ENCODE measurements at places on chromosomes 5 and 9.

DNA sequence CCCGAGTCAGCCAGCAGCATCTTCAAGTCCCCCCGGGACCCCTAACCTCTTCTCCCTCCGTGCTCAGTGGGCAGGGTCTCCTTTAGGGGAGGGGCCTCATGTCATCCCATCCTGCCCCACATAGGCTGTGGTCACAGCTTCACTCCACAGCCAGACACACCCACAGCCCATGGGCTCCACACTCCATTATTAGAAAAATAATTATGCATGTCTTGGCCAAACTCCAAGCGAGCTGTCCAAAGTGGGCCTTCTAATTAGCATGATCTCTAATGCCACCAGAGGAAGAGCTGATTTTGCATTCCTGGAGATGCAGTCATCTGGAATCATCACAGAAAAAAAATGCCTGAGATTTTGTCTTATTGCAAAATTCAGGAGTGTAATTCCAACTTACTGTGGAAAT is 418.2 kb downstream of the IRX2 start:
- no peak for DNase-seq

DNA sequence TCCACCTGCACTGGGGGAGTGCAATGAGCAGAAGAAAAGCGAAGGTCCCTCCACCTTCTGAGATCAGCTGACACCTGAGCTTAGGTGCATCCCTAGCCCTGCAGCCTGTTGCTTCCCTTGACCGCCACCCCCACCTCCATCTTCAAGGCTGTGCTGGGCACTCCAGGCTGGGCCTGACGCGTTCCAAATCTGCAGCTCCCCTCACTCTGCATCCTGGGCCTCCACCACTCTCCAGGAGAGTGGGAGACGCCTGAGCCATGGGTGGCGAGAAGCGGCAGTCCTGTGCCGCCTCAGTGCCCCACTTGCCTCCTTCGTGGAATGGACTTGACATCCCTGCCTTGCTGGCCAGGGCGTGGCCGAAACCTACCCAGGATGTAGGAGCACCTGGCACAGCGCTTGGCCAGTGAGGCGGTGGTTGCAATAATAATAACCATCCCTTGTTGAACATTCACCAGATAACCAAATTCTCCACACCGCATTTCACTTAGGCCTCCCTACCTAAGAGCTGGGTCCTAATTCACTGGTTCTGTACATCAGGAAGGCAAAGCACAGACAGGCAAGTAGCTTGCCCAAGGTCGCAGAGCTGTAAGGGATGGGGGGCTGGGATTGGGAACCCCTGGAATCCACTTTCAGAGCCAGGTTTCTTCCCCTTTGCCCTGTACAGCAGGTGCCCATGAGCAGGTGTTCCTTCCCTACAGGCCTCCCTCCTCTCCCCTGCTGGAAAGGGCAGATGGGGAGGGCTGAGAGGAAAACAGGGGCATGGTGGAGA is 11.7 kb downstream of the B4GALT7 start:
- no peak for DNase-seq

DNA sequence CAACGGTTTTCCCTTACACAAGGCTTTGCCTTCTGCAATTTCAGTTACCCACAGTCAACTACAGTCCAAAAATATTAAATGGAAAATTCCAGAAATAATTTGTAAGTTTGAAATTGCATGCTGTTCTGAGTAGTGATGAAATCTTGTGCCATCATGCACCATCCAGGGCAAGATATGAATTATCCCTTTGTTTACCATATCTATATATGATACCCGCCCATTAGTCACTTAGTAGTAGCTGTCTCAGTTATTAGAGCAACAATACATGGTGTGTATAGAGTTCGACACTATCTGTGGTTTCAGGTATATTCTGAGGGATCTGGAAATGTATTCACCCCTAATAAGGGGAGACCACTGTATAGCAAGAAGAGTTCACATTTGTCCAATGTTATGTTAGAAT is 29.4 kb downstream of the ERBIN start:
- no peak for DNase-seq

DNA sequence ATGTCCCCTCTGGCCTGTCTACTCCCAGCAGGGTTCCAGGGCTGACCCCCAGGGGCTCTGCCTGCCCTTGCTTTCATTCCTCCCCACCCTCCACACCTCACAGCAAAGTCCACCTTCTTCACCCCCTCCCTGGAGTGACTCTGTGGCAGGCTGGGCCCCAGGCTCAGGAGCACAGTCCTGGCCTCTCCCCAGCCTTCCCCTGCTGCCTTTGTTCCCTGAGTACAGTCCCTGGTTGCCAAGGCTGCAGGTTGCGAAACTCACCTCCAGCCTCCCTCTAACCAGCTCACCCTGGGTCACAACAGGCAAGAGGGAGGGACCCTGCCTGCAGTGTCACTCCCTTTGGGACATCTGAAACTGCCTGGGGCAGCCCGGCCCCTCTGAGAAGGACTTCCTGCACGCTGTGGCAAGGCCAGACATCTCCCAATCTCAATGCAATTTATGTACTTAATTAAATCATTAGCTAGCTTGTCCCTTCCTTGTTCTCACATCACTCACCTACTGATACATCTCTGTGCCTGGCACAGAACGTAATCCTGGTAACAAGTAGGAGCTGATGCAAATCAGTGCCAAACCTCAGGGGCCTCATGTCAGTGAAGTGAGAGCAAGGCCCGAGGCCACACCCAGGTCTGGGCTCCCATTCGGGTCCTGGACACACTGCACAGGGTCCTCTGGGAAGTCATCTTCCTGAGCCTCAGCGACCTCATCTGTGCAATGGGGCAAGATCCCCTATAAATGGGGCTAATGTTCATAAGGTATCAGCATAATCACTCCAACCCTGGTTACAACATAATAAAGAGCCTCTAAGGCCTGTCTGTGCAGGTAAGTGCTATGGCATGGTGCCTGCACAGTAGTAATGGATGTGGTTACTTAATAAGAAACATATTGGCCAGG is 27.3 kb upstream of the TRIM14 start:
- DNase-seq: peak; percentile 70

- no peak for DNase-seq
These were observed 31.2 kb upstream of the CEP120 start for GRCh38 chr5:123454259-123454911.

- no peak for DNase-seq
These were observed 8.6 kb downstream of the TLN1 start for GRCh38 chr9:35723426-35723825.

- DNase-seq: no peak
These were observed 685 bp upstream of the ADAMTS19 start for GRCh38 chr5:129459450-129459776.

DNA sequence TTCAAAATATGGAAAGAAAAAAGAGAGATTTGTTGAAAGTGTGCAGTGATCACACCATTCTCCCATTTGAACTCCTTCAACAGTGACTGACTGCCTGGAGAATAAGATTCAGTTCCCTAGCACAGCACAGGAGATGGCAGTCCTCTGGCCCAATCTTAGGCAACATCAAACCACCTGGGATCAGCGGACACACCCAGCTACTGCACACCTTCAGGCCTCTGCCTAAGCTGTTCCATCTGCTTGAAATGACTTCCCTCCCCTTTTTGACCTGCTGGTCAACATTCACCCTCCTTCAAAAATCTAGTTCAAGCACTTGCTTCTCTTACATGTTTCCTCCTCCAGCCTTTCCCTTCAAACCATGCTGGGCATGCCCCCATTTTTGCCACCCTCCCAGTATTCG is 4.5 kb downstream of the MAPK9 start:
- no peak for DNase-seq

GRCh38 chr9:130200038-130200849 is 28.0 kb downstream of the NCS1 start:
- no peak for DNase-seq

- DNase-seq: peak; percentile 66
These were observed 458.5 kb downstream of the MAT2B start for GRCh38 chr5:163963881-163964280.

GRCh38 chr5:42912184-42912798 is 100.6 kb upstream of the SELENOP start:
- DNase-seq: peak; percentile 75

- DNase-seq: peak; percentile 76
These were observed 122.7 kb upstream of the LMX1B start for GRCh38 chr9:126490871-126491567.

GRCh38 chr5:171906066-171906570 is 100.3 kb downstream of the FBXW11 start:
- DNase-seq: peak; percentile 19

DNA sequence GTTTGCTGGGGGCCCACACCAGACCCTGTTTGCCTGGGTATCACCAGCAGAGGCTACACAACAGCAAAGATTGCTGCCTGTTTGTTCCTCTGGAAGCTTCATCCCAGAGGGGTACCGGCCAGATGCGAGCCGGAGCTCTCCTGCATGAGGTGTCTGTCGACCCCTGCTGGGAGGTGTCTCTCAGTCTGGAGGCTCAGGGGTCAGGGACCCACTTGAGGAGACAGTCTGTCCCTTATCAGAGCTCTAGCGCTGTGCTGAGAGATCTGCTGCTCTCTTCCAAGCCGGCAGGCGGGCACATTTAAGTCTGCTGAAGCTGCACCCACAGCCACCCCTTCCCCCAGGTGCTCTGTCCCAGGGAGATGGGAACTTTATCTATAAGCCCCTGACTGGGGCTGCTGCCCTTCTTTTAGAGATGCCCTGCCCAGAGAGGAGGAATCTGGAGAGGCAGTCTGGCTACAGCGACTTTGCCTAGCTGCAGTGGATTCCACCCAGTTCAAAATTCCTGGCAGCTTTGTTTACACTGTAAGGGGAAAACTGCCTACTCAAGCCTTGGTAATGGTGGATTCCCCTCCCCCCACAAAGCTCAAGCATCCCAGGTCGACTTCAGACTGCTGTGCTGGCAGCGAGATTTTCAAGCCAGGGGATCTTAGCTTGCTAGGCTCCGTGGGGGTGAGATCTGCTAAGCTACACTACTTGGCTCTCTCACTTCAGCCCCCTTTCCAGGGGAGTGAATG is 206.0 kb upstream of the TLX3 start:
- no peak for DNase-seq

DNA sequence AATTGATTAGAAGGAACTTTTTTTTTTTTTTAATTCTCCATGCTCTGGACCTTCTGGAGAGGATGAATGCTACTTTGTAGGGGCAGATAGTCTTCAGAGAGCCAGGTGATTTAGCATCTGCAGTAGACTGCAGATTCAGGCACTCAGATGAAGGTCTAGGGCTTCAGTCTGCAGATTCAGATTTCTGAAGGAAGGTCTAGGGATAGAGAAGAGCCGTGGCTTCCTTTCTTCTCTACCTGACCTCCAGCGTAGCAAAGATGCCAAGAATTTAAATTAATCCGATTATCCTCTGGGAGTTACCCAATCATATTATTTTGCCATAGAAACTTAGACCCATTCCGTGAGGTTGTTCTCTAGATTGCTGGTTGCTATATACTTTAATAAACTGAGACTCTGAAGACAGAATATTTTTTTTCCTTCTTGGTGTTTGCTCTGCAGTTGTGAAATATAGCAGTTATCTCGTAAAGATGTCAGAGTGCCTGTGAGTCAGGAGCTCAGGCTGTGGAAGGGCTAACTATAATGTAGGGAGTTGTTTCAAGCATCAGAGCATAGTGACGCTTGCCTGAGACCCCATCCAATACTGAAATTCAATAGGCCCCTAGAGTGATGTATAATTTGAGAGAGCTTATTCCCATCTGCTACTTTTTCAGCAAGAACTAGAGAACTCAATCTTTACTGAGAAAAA is 132.7 kb upstream of the SLC12A2 start:
- no peak for DNase-seq

GRCh38 chr9:4859035-4859434 is 66.3 kb downstream of the RCL1 start:
- DNase-seq: no peak

DNA sequence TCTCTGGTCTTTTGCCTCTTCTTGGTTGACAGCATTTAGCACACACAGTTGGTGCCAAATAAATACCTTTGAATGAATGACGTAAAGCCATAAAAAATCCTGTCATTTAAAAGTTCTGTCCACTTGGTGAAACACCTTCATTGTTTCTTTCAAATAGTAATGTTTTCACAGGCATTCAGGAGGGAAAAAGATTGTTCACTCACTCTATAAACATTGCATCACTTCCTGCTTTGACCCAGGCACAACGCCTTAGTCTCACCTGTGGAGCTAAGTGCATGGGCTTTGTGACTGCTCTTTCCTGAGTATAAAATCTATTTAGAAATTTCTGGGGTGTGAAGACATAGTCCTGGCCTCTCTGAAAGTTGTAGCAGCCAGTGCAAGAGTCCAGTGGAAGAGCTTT is 88.9 kb upstream of the CXCL14 start:
- DNase-seq: no peak

GRCh38 chr5:32027093-32027716 is 146.9 kb downstream of the GOLPH3 start:
- no peak for DNase-seq

DNA sequence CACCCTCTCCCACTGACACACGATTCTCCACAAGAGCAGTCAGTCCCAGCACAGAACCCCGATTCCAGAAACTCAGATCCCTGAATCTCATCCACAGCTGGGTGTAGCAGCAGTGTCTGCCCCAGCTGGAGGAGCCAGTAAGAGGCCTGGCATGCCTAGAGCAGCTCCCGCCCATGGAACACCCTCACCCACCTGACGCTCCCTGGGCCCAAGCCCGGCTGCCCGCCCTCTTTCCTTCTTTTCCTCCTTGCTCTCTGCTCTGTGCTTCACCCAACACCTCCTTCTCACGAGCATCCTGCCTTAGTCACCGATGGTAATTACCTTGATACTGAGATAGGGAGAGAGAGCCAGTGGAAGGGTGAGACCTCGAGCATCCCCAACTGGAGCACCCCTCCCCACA is 8.7 kb downstream of the PCDH1 start:
- DNase-seq: no peak

DNA sequence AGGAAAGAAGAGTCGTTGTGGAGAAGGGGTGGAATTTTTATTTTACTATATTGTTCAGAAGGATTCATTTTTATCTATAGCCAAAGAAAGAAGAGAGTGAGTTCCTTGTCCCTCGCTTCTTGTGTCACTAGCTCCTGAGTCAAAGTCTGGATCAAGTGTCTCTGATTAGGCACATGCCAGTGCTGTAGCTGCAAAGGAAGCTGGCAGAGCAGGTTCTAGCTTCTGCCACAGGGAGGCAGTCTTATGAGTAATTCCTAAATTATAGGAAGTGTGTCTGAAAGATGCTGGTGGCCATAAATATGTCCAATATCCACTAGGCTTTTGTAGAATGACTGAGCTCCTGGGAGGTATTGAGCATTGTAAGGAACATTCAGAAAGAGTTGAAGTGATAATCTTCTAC is 84.7 kb downstream of the DOCK2 start:
- no peak for DNase-seq

DNA sequence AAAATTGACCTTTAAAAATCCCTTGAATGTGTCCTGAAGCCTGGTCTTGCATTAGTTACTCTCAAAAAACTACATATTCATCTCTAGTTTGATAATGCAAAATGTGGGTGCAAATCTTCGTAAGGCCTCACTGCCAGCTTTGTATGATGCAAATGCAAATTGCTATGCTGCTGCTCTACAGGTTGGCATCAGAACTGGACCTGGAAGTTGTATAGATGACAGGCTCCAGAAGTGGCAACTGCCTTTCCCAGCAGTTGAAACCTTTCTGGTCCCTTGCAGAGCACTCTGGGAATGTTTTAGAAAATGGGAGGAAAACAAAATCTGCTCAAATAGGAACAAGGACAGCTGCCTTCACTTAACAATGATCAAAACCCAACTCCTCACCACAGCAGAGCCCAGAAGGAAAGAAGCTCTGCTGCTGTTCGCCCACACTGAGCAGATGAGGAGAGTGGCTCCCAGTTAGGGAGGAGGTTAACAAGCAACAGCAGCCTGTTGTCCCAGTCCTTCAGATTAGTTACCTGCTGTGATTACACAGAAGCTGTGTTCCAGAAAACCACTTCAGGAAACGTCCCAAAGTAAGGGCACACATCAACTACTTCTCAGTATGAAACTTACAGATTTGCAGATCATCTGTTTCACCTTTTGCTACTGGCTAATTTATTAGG is 93.5 kb downstream of the PLPP1 start:
- no peak for DNase-seq
